ENCODE measurements at places on chromosomes 16 and 17. TPM values are rescaled to one million over a fixed set of nuclear protein-coding genes. Genes with fewer than 3 reads are reported as not detected.

Gene TMC7
- 0.67 TPM for total RNA-seq

Gene LPO
- total RNA-seq, result not detected

GRCh38 chr17:20916383-20916782 is 126.4 kb downstream of the USP22 start:
- DNase-seq, result no peak

- DNase-seq, result no peak
These were observed 26.8 kb downstream of the C17orf75 start for GRCh38 chr17:32315171-32315570.

DNA sequence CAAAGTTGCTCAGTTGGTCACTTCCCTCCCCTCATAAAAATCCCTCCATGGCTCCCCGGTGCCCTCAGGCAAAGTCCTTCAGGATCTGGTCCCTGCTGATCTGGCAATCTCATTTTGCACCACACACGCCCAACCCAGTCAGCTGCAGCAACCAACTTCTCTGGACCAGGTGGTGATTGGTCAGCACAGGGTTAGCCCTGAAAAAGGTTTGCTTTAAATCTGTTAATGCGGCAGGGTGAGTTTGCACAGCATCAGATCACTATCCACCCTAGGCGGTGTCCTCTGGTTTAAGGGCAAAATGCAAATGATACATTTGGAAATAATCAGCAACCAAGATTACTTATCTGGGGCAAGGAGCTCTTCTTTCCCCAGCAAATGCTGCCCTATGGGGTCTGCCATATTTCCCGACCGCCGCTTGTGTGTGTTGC is 42.9 kb upstream of the TNRC6C start:
- DNase-seq, result no peak

- DNase-seq, result no peak
These were observed 25.8 kb upstream of the GINS3 start for GRCh38 chr16:58366247-58367031.

DNA sequence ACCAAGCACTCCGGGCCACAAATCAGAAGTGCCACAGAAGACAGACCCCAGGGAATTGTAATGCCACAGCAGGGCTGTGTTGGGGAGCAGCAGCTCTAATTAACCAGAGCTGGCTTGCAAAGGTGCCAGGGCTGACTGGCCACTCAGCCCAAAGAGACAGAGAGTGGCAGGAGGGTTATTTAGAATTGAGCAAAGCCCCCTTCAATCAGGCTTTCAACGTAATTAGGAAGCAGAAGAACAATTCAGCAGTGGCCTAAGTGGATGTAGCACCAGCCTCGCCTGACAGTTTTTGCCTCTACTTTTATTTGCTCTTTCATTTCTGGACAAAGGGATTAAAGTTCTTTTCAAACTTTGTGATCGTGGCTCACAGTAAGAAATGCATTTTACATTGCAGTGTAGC is 278.3 kb upstream of the IRX3 start:
- no peak for DNase-seq
